ENCODE measurements at places on chromosomes 7 and 10. TPM values are rescaled to one million over a fixed set of nuclear protein-coding genes. Genes with fewer than 3 reads are reported as not detected.

The TEX36 gene
- not detected for total RNA-seq

The NKX2-3 gene
- total RNA-seq: 6.2 TPM

The RBP3 gene
- not detected for total RNA-seq

The SPDYE3 gene
- total RNA-seq: not detected

The MARVELD1 gene
- 24.8 TPM for total RNA-seq

The GRM3 gene
- total RNA-seq: not detected

The P4HA1 gene
- total RNA-seq: 71.6 TPM

The PLXDC2 gene
- total RNA-seq: 54.1 TPM

The ANKRD22 gene
- 4.1 TPM for total RNA-seq

The COL1A2 gene
- 4,115 TPM for total RNA-seq

The ATOH7 gene
- total RNA-seq: 0.82 TPM

The CPA4 gene
- total RNA-seq: 2.4 TPM

The SDK1 gene
- 9.9 TPM for total RNA-seq

The CUBN gene
- total RNA-seq: 3.5 TPM

The TECPR1 gene
- total RNA-seq: 42.3 TPM

The VSTM2A gene
- 0.82 TPM for total RNA-seq

The SORBS1 gene
- 74.8 TPM for total RNA-seq

The PON1 gene
- not detected for total RNA-seq

The GIMAP2 gene
- 14.8 TPM for total RNA-seq

The TAS2R16 gene
- total RNA-seq: not detected

The GDF10 gene
- 32.6 TPM for total RNA-seq

The INMT gene
- total RNA-seq: 14.5 TPM

The UNCX gene
- total RNA-seq: not detected

The A1CF gene
- not detected for total RNA-seq

The LOXL4 gene
- 10.5 TPM for total RNA-seq

The TMEM130 gene
- 3.5 TPM for total RNA-seq

The IGFBP3 gene
- 383 TPM for total RNA-seq

The MIOS gene
- 84.6 TPM for total RNA-seq

The UFSP1 gene
- 2.7 TPM for total RNA-seq

The KLF14 gene
- 1.1 TPM for total RNA-seq

The MASTL gene
- 10.1 TPM for total RNA-seq

The TAS2R3 gene
- total RNA-seq: 5.0 TPM

The CCL26 gene
- not detected for total RNA-seq

The LEP gene
- total RNA-seq: not detected

The SPDYE2 gene
- not detected for total RNA-seq

The SLC26A5 gene
- total RNA-seq: 0.21 TPM

The IRF5 gene
- 1.2 TPM for total RNA-seq

The ADCY1 gene
- total RNA-seq: 9.8 TPM

The APBB1IP gene
- total RNA-seq: 2.7 TPM

The ZNF138 gene
- total RNA-seq: 17.4 TPM

The PVRIG gene
- not detected for total RNA-seq

The ARHGAP22 gene
- total RNA-seq: 2.1 TPM

The CHAT gene
- not detected for total RNA-seq

Data from tongue (tissue), 3 donors.